ENCODE measurements at places on chromosomes 5 and 9. TPM values are rescaled to one million over a fixed set of nuclear protein-coding genes. Genes with fewer than 3 reads are reported as not detected.

SMIM33 gene
- not detected for total RNA-seq

IARS1 gene
- 97.1 TPM for total RNA-seq

CD180 gene
- not detected for total RNA-seq

PALM2AKAP2 gene
- total RNA-seq, result 0.30 TPM

CCL28 gene
- total RNA-seq, result 0.23 TPM

CTXN3 gene
- total RNA-seq, result not detected

AOPEP gene
- total RNA-seq, result 190 TPM

ABCA1 gene
- 4.1 TPM for total RNA-seq

ARHGAP26 gene
- total RNA-seq, result 9.2 TPM

PCDHA1 gene
- 0.15 TPM for total RNA-seq

DMRT2 gene
- 0.13 TPM for total RNA-seq

Measured in A549 treated with GW870086 at 1 μM for 4 hours (cell line).